ENCODE measurements at places on chromosomes 5 and 9.

- no peak for DNase-seq
These were observed 371.8 kb upstream of the PTGER4 start for GRCh38 chr5:40307920-40308319.

- no peak for DNase-seq
These were observed 615.1 kb downstream of the CDH12 start for GRCh38 chr5:22238047-22238446.

- no peak for DNase-seq
These were observed 73.6 kb upstream of the MAMDC2 start for GRCh38 chr9:69970001-69970533.

- no peak for DNase-seq
These were observed 80.3 kb upstream of the RPS23 start for GRCh38 chr5:82358457-82358856.

- no peak for DNase-seq
These were observed 25.6 kb upstream of the GSN start for GRCh38 chr9:121242219-121242958.

GRCh38 chr9:3863686-3864085, 337.9 kb upstream of the RFX3 start:
- DNase-seq, result no peak

DNA sequence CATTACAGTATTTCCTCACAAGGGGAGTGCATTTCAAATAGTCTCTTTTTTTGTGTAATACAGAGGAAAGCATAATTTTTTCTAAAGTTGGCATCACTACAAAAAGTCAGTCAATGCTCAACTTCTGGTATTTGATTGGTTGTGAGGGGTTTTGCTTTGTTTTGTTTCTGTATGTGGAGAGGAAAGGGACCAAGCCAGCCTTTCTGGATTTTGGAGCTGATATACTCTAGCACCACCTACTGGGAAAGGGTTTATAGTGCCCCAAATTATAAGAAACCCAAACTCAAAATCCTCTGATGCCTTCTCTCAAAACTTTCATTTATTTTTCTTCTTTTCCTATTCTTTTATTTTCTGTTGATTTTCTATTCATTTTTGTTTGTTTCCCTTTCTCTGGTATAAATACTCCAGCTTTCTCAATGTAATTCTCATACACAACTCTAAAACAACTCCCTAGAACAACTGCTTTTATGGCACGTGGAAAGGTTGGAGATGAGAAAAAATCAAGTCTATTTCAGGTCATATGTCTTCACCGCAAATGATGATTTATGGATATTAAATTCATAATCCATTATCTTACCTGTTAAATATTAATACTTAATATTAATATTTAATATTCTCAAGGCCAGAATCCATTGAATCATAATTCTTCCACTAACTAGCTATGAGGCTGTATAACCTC, 69.5 kb upstream of the ANXA1 start:
- DNase-seq, result peak; percentile 7

DNA sequence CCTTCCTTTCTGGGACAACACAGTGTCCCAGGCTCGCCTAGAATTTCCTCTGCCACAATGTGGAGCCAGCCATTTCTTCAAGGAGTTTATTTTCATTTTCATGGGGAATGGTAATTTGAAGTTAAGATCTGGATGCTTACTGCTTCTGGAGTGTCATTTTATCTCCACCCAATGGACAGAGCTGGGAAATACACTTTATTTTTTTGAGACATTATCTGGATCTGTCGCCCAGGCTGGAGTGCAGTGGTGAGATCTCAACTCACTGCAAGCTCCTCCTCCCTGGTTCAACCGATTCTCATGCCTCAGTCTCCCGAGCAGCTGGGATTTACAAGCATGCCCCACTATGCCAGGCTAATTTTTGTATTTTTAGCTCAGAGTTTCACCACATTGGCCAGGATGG, 12.7 kb upstream of the THG1L start:
- peak; percentile 32 for DNase-seq

All from CD4-positive, alpha-beta T cell treated with Interleukin-17A for 4 hours (primary cell).